NCI-H446 (cell line): ENCODE measurements at places on chromosomes 6 and 20.

- DNase-seq, result no peak
These were observed 6.9 kb upstream of the RPS6KA2 start for GRCh38 chr6:166633732-166634535.

DNA sequence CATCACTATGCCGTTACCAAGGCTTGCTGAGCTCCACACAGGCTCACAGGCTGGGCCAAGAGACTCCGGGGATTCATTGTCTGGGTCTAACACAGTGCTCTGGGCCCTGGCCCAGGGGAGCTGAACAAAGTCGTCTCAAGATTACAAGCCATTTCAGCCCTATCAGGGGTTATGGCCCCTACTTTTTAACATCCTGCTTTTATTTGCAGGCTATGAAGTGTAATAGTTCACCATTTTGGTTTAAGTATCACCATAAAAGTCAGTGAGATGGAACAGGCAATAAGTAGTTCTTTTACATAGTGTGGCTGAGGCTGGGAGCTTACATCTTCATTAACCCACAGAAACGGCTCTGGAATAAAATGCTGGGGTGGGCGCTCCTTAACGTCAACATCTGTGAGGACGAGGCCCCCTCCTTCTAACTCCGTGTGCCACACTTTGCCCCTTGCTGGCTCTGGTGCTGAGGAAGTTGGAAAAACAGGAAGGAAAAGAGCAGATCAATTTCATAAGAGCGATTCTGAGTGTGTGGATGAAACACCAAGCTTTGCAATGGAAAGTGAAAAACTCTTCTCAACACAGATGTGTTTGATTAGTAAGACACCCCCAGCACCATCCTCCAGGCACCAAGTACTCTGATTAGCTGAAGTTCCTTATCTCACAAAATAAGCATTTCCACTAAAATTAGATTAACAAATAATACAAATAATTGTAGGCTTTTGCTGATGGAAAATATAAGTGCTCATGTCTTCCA, 447.3 kb downstream of the MAFB start:
- no peak for DNase-seq

- no peak for DNase-seq
These were observed 40.4 kb downstream of the CEBPB start for GRCh38 chr20:50230871-50231560.

- no peak for DNase-seq
These were observed 69.7 kb downstream of the MDN1 start for GRCh38 chr6:89749918-89750317.

GRCh38 chr6:56713254-56713672, 70.6 kb upstream of the DST start:
- no peak for DNase-seq

DNA sequence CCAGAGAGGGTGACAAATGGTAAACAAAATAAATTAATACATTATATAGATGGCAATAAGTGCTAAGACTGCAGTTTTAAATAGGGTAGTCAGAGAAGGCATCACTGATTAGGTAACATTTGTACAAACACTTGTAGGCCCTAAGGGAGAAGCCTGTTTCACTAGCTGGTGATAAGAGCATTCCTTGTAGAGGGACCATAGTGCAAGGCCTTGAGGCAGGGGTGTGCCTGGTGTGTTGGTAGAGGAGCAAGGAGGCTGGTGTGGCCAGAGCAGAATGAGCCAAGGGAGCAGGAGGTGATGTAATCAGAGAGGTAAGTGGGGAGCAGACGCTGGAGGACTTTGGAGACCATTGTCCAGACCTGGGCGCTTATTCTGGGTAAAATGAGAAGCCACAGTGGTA, 70.7 kb downstream of the ANKRD6 start:
- DNase-seq, result no peak
